ENCODE measurements at places on chromosomes 4 and X.

DNA sequence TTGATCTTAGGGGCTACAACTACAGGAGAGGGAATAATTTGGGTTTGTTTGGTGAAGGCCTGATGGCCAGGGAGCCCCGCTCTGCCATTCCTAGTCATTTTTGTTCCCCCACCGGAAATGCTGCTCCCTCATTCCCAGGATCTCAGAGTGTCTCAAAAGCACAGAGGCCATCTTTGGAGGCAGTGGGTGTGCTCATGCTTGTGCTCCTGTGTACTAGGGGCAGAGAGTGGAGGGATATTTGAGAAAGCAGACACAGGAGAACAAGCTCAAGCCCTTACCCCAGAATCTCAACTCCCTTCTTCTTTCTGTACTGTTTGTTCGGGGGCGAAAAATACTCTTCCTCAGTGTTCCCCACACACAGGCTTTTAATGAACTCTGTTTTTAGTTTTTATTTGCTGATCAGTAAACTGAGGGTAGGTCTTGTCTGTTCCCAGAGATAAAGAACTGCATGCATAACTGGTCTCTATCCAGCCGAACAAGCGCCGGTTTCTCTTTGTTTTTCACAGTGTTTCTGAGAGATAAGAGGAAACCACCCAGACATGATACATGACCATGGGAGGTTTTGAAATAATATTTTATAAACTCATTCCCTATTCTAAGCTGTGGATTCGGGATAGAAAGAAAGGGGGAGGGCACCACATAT lies 32.9 kb upstream of the XK start:
- no peak overlapping the region for H3K27ac ChIP-seq
- no peak for DNase-seq
- no peaks in the 10 kb centered on the region for H3K36me3 ChIP-seq
- no peak overlapping the region for H3K4me3 ChIP-seq

- H3K27me3 ChIP-seq: no peaks in the 10 kb centered on the region
- H3K27ac ChIP-seq: no peak overlapping the region
- H3K4me1 ChIP-seq: no peaks in the 10 kb centered on the region
- H3K4me3 ChIP-seq: no peak overlapping the region
- H3K36me3 ChIP-seq: no peaks in the 10 kb centered on the region
- DNase-seq: no peak
Observed at GRCh38 chr4:183026701-183027100, 72.4 kb upstream of the WWC2 start.

DNA sequence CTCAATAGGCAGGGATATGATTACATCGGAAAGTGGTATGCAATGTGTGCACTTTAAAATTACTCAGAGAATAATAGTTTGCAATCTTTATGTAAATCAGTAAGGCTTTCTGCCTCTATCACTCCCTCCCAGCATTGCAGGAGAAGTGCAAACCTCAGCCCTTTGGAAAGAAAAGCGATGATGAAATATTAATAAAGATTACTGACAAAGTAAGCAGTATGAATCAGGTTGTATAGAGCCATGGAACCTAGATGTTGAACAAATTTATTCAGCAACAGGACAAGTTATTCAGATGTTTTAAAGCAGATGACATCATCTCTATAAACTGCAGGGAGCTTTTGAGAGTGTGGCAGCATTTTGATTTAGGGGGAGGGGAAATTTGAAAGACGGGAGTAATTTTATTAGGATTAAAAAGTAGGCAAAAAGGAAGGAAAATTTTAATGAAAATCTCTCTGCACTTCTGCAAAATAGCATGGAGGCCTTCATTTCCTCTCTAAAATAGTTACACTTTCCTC lies 631.7 kb upstream of the GRIA3 start:
- H3K4me1 ChIP-seq: no peaks in the 10 kb centered on the region
- H3K27me3 ChIP-seq: no peaks in the 10 kb centered on the region
- H3K36me3 ChIP-seq: no peaks in the 10 kb centered on the region
- DNase-seq: no peak
- H3K4me3 ChIP-seq: no peak overlapping the region

DNA sequence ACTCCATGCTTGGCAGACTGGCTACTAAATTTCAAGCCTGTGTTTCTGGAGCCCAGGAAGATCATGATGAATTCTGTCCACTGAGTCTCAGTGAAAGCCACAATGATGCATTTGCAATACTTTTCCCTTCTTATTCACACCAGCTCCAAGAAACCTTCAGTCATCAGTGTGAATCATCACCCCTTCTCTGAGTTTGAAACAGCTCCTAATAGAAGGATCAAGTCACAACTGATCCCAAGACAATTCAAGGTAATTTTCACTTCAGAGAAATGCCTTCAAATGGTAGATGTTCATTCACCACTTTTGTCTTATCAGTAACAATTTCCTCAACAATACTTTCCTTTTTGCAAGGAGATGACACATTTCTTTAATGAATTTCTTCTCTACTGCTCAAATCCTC lies 257.4 kb downstream of the NLGN4X start:
- no peaks in the 10 kb centered on the region for H3K4me1 ChIP-seq
- H3K4me3 ChIP-seq: no peak overlapping the region
- no peak for DNase-seq
- H3K36me3 ChIP-seq: no peaks in the 10 kb centered on the region
- no peak overlapping the region for H3K27ac ChIP-seq
- no peaks in the 10 kb centered on the region for H3K27me3 ChIP-seq

DNA sequence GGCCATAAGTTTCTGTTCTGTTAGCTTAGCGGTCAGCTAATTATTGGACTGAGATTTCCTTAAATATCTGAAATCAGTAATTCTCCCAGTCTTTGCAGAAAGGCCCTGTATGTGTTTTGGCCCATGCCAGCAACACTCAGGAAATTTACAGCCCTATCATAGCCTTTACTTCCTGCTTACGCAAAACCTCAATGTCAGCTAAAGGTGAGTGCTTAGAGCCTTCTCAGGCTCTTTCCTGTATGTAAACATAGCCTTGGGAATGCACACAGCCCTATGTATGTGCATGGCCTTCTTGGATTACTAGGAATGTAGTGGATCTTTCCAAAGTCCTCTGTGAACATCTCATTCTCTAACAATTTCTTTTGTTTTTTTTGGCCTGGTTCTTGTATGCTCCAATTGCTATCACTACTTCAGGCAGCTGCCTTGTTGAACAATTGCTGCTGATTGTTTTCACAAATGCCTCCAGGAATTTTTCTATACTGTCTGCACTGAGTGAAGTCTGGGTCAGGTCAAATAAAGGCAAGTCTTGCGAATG lies 200.0 kb downstream of the PPP1R2C start:
- no peak overlapping the region for H3K27ac ChIP-seq
- H3K4me1 ChIP-seq: no peaks in the 10 kb centered on the region
- no peaks in the 10 kb centered on the region for H3K27me3 ChIP-seq
- H3K36me3 ChIP-seq: no peaks in the 10 kb centered on the region
